Prostate gland (tissue), 2 donors: ENCODE measurements at places on chromosomes 12 and 14. TPM values are rescaled to one million over a fixed set of nuclear protein-coding genes. Genes with fewer than 3 reads are reported as not detected.

TPPP2 gene
- not detected for total RNA-seq

FOXM1 gene
- 1.2 TPM for total RNA-seq

TRHDE gene
- total RNA-seq = 3.1 TPM

POLE gene
- 65.4 TPM for total RNA-seq

ASIC1 gene
- 3.2 TPM for total RNA-seq

- H3K4me1 ChIP-seq = peaks cover 19% of the 10 kb centered on the region
- H3K27ac ChIP-seq = peak overlapping the region; percentile 87
- no peaks in the 10 kb centered on the region for H3K36me3 ChIP-seq
- no peaks in the 10 kb centered on the region for H3K27me3 ChIP-seq
- no peak for DNase-seq
Observed at GRCh38 chr12:52010692-52011601, 4.2 kb downstream of the TAMALIN start.

DNA sequence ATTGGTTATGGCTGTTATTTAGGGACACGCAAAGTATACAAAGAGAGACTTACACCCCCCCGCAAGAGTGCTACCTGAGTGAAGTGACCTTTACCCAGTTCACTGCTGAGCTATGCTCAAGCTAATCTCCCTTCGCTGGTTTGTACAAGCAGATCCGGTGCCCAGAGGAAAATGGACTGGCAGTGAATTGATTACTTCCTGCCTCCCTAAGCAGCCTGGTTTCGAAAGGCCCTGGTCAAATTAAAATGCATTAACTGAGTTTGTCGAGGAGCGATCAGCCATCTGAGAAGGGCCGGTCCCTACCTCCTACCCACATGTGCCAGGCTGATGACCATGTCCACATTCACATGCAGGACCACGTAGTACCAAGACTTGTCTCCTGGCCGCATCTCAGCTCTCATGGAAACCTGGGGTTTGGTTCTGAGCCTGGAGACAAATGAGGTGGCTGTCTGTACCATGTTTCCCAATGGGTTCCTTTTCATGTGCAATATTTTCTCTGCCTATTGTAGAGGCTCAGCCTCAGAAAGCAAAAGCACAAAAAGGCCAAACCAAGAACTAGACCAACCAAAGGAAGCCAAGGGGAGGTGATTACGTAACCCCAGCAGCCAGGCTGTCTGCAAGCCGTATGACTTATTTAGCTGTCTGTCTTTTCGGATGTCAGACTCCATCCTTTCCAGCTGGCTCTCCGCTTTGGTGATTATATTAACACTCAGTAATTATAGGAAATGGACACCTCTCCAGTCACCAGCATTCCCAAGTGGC lies 284.7 kb upstream of the PWP1 start:
- no peak overlapping the region for H3K27ac ChIP-seq
- no peaks in the 10 kb centered on the region for H3K36me3 ChIP-seq
- no peak overlapping the region for H3K4me3 ChIP-seq
- H3K27me3 ChIP-seq = no peaks in the 10 kb centered on the region
- no peaks in the 10 kb centered on the region for H3K4me1 ChIP-seq

GRCh38 chr14:65239938-65240296 lies 137.6 kb upstream of the MAX start:
- no peak for DNase-seq
- no peaks in the 10 kb centered on the region for H3K36me3 ChIP-seq
- H3K27me3 ChIP-seq = no peaks in the 10 kb centered on the region
- no peak overlapping the region for H3K4me3 ChIP-seq
- H3K4me1 ChIP-seq = no peaks in the 10 kb centered on the region

DNA sequence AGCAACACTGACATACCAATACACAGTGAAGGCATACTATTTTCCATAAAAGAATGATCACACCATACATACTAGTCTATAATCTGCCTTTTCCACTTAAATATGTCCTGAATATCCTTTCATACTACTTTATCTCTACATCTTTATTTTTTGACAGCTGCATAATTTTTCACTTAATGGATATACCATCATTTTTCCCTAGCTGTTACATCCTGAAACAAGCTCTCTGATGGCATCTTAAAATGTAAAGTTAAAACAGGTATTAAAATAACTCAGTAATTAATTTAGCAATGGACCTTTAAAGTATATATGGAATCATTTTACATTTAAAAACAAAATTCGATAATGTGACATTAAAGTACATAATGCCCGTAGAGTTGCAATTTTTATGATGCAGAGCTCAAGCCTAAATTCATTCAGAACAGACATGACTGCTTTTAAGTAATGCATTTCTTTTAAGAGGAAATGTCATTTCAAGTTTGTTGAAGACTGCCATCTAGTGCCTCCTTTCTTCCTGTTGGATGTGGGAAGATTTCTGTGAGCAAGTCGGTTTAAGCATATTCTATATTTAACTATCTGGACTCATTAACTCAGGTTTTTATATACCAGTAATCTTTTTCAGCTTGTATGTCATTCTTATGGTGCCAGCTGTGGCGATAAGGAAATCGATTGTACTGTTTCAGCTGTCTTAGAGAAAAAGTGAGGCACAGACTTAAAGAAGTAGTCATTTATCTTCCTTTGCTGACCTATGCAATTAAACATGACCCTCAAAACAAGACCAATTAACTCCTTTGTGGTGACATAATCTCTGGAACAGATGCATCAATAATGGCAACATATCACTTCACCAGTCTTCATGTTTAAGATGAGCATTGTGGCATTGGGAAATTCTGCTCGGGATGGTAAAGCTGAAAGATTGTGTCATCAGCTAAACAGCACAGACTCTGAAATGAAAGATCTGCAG lies 20.3 kb downstream of the PRICKLE1 start:
- H3K4me1 ChIP-seq = no peaks in the 10 kb centered on the region
- DNase-seq = no peak
- H3K27ac ChIP-seq = no peak overlapping the region
- no peaks in the 10 kb centered on the region for H3K27me3 ChIP-seq
- no peak overlapping the region for H3K4me3 ChIP-seq

DNA sequence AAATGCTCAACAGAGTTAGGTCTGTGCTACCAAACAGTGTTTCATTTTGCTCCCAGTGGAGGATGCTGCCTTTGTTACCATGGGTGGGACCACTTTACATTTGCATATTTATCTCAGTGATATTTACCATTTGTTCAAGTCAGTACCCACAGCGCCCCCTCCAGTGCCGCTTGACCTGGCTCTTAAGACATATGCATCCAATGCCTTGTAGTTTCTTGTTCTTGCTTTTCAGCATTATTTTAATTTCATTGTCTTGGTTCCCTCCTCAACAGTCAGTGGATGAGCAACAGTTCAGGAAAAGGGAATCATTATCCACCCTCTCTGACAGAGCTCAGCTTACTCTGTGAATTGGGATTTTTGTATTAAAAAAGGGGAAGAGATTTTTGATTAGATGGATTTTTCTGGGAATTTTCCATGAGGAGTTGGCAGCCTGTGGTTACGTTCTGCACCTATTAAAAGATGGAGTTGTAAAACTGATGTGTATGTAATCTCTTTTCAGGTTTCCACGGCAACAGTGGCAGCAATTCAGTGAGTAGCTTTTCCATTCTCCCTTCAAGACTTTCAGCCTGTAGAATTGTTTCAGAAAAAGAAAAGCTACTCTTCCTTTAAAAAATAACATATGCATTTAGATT lies 240.5 kb upstream of the DAAM1 start:
- H3K4me3 ChIP-seq = no peak overlapping the region
- no peak overlapping the region for H3K27ac ChIP-seq
- H3K27me3 ChIP-seq = no peaks in the 10 kb centered on the region
- DNase-seq = no peak
- no peaks in the 10 kb centered on the region for H3K4me1 ChIP-seq
- H3K36me3 ChIP-seq = no peaks in the 10 kb centered on the region

DNA sequence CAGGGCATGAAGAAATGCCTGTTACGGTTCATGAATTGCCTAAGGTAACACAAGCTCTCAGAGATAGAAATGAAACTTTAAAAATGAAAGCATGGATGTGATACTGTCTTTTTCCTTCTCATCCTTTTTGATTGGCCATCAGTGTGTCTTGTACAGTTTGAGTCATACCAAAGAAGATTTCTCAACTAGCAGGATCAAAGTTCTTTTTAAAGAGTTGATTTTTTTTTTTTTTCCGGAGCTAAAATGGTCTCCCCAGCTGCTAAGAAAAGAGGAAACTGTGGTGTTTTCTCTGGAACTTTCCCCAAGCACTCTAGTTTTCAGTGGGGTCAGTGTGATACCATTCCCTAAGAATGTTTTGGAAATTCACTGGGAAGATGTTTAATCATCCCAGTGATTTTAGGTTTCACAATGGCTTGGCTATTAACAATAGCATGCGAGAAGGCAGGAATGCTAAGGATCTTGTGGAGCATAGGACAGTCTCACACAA lies 105.0 kb downstream of the ETNK1 start:
- no peaks in the 10 kb centered on the region for H3K4me1 ChIP-seq
- H3K4me3 ChIP-seq = no peak overlapping the region
- DNase-seq = no peak

DNA sequence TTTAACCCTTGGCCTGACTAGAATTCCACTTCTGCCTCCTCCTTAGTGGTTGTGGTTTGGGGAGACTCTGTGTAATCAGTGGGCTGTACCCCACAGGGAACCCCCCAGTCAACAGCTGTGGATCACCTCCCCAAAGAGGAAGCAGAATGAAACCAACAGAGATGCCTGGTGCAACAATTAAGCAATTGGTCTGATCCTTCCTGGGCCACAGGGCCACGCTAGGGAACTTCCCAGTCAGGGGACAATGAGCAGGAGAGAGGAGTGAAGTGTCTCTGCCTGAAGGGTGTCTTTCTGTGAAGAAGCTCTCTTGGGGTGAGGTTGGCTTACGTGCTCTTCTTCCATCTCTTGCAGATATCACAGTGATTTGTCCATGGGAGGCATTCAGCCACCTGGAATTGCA lies 8.2 kb downstream of the PDE6H start:
- H3K36me3 ChIP-seq = no peaks in the 10 kb centered on the region
- no peaks in the 10 kb centered on the region for H3K27me3 ChIP-seq
- no peak overlapping the region for H3K4me3 ChIP-seq
- DNase-seq = no peak
- no peaks in the 10 kb centered on the region for H3K4me1 ChIP-seq

GRCh38 chr14:68849416-68849815 lies 56.5 kb upstream of the ZFP36L1 start:
- no peaks in the 10 kb centered on the region for H3K36me3 ChIP-seq
- H3K27me3 ChIP-seq = no peaks in the 10 kb centered on the region
- no peaks in the 10 kb centered on the region for H3K4me1 ChIP-seq
- H3K4me3 ChIP-seq = no peak overlapping the region
- no peak for DNase-seq
